ENCODE measurements at places on chromosomes 6 and 20.

- no peak for DNase-seq
Observed at GRCh38 chr6:36286858-36287257, 17.0 kb downstream of the PNPLA1 start.

DNA sequence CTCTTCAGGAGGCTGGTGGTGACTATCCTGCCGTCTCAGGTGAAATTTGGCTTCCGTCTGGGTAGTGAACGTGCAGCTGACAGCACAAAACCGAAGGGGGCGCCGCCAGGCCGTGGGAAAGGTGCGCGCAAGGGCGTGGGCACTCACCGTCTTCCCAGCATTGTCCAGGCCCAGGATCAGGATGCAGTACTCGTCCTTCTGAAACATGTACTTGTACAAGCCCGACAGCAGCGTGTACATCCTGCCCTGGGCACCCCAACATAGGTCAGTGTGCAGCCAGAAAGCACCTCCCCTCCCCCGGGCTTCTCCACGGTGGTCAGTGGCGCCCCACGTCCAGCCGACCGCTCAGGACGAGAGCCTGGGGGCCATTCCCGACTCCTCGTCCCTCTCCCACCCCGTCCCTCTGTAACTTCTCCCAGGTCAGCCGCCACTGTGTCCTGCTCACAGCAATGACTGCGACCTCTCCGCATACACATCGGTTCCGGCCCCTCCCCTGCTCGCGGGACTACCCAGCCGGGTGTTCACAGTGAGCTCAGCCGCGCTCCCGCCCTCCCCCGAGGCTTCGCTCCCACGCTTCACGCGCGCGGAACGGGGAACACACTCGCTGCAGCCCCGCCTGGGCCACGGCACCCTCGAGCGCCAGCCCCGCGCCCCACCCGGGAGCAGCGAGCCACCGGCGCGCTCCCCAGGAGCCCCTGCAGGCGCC, 771 bp downstream of the ARFRP1 start:
- no peak for DNase-seq

DNA sequence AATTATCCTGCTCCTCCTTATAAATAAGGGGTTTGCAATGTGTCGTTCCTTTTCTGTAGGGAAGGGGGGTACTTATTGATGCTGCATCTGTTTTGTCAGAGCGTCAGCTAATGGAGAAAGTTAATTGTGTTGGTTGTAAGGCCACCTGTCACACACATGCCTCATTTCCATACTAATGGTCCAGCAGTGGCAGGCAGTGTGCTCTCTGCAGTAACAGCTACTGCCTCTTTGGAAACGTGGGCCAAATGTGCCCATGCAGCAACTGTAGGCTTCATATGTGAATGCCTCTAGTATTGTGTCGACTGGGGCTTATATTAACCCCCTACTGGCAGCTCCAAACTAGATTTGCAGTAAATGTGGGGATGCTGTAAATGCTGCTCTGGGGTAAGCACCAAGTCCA, 56.3 kb upstream of the OLIG3 start:
- DNase-seq = no peak

GRCh38 chr6:114764866-114765265, 422.0 kb upstream of the HS3ST5 start:
- no peak for DNase-seq

GRCh38 chr6:140485740-140486449, 1111.4 kb upstream of the CITED2 start:
- DNase-seq = no peak

DNA sequence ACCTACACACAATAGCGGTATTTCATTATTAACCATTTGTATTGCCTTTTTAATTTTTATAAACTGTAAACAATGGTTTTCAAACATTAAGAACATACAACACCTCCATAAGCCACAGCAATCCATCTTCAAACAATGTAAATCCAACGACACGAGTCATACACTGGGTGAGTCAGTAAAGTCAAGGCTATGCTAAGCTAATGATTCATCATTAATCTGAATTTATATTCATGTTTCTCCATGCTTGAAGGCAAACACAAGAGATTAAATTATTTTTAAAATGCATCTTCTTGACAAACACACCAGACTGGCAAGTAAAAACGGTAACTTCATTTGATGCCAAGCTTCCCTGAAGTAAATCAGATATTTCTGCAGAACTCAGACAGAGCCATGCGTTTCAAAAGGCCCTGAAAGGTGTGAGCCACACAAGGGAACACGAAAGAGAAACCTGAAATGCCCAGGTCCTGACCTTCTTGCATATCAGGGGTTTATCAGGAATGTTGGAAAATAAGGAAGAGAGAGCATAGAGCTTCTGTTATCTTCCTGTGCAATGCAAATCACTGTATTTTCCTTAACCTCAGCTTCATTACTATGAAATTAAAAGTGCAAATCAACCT, 162.5 kb downstream of the ALDH8A1 start:
- no peak for DNase-seq

- DNase-seq = no peak
Observed at GRCh38 chr6:163460307-163460782, 45.8 kb downstream of the QKI start.

DNA sequence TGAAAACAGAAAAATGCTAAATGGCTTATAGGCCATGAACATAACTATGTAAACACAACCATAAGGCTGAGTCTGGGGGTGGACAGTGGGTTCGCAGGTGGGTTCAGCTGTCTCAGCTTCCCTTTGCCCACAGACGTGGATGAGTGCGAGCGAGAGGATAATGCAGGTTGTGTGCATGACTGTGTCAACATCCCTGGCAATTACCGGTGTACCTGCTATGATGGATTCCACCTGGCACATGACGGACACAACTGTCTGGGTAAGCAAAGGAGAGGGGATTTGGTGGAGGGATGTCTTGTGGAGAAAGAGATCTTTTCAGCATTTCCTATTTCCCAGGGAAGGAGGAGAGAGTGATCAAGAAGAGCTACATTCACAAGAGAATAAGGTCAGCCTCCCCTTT, 14.7 kb downstream of the SCUBE3 start:
- no peak for DNase-seq

All from activated T-helper 1 cell treated with anti-CD3 and anti-CD28 coated beads, Interleukin-2, amount 50 U/mL, for 16 hours (primary cell).